ENCODE measurements at places on chromosomes 12 and 14.

DNA sequence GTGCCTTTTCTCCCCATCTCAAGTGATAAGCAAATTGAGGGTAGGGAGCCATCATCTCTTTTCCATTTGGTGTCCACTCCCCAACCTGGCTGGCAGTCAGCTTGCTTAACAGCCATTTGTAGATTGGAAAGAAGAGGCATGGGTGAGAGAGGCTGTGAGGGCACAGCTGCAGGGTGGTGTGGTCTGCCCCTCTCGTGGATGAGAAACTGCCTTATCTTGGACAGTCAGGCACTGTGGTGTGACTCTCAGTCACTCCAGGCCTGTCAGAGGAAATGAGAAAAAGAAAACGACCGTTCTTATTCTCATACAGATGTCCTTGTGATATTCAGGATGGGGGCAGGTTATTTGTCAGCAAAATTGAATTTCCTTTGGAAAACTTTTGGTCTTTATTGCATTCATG is 65.1 kb upstream of the SRSF5 start:
- no peak for DNase-seq

DNA sequence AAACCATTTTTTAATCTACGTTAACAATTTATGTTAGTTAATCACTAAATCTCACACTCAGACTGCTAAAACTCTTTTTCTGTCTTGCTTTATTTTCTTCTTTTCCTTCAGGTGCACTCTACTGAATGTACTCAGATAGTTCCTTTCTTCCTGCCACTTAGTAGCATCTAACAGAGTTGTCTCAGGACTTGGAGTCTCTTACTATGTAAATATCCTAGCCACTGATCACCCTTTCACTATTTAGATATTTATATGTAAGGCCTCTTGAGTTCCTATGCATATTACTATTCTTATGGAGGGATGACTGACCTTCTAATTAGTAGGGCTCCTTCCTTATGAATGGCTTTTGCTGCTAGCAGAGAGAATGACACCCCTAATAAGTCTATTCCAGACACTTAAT is 586.3 kb downstream of the RERGL start:
- DNase-seq = no peak

DNA sequence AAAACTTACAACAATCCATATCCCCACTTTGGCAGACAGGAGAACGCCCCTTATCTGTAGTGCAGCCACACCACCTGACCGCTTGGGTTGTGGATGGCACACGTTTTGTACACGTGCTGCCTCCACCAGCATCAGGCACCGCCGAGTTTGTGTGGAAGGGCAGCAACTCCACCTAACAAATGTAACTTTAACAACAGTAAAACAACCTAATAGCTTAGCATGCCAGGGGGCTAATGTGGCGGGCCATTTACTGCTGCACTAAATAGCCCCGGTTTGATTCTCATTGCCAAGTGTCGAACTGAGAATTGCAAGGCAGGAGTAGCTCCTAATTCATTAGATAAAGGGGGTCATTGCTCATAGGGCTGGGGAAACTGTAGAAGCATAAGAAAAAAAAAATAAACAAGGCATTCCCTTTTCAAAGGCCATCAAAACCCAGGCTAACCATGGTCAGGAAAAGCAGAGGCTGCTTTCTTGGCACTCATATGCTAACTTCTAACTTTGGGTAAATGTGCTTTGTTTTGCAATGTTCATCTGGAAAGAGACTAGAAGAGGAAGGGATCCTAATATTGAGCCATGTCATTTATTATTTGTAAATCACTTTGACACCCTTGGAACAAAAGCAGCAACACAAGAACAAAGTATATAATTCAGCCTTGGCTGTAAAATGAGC is 279.7 kb upstream of the SOX5 start:
- DNase-seq = no peak

GRCh38 chr14:86570371-86570770 is 1040.4 kb downstream of the FLRT2 start:
- DNase-seq = no peak

DNA sequence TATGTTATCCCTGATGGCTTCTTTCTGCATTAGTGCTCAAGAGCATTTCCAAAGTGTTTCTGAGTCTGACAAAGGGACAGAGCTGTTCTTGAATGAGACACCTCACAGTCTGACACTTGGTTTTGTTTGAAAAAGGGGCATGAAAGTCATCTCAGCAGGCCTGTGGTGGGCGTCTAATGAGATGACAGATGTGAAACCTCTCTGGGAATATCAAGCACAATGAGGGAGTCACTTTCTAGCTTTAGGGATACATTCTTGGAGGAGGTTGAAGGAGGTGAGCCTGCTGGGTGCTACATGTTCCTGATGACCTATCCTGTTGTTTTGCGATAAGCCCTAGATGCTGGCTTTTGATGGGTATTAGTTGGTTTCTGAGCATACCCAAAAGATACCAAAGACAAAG is 290.5 kb downstream of the NUAK1 start:
- no peak for DNase-seq

DNA sequence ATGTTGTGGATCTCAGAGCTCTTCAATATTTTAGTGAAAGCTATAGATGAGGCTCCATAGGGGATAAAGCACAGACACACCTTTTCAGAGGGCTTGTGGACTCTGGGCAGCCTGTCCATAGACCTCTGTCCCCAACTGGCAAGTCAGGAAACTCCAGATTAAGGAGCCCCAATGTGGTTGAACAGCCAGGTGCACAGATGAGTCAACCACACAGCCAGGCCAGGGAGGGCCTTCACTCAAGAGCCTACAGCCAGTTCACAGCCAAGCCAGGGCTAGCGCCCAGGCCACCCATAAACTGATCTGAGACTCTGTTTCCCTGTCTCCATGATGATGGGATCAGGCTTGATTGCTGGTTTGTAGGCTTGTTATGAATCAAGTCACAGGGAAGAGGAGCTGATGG is 1.0 kb upstream of the BDKRB2 start:
- DNase-seq = no peak

DNA sequence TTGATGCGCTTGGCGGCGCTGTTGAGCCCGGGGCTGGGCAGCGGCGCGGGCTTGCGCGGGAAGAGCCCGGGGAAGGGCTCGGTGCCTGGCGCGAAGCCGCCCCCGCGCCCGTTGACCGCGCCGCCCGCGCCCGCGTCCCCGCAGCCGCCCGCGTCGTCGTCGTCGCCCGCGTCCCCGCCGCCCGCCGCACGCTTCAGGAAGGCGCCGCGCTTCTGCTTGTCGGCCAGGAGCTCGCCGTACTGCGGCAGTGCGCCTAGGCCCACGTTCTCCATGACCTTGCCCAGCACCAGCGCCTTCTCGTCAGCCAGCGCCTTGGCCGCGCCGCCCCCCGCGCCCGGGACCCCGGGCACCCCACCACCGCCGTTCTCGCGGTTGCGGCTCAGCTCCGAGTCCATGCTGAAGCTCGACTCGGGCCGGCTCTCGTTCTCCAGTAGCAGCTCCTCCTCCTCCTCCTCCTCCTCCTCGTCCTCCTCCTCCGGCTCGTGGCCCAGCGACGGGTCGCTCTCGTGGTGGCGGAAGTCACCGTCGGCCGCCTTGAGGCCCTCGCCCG is 97.2 kb downstream of the BCL11B start:
- no peak for DNase-seq

DNA sequence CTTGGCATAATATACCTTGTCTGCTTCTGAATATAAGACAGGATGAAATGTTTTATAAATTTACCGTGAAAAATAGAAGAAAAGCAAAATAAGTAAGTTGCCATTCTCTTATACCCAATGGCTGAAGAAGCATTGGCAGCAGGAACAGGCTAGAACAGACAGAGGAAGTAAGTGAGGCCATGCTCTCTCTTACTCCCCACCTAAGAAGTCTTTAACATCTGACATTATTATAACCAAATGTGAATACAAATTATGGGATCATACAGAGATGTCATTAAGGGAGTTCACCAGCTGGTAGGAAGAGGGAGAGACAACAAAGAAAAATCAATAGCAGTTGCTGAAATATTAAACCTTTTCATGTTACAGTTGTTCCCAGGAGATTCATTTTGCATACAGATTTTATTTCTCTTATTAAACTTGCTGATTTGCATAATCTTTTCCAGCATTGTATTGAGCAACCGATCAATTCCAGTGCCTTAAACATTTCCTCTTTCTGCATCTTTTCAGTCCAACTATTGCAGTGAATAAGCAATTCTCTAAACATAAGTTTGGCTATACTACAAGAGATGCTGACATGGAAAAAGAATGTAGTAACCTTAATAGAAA is 270.6 kb downstream of the SLC6A15 start:
- no peak for DNase-seq

DNA sequence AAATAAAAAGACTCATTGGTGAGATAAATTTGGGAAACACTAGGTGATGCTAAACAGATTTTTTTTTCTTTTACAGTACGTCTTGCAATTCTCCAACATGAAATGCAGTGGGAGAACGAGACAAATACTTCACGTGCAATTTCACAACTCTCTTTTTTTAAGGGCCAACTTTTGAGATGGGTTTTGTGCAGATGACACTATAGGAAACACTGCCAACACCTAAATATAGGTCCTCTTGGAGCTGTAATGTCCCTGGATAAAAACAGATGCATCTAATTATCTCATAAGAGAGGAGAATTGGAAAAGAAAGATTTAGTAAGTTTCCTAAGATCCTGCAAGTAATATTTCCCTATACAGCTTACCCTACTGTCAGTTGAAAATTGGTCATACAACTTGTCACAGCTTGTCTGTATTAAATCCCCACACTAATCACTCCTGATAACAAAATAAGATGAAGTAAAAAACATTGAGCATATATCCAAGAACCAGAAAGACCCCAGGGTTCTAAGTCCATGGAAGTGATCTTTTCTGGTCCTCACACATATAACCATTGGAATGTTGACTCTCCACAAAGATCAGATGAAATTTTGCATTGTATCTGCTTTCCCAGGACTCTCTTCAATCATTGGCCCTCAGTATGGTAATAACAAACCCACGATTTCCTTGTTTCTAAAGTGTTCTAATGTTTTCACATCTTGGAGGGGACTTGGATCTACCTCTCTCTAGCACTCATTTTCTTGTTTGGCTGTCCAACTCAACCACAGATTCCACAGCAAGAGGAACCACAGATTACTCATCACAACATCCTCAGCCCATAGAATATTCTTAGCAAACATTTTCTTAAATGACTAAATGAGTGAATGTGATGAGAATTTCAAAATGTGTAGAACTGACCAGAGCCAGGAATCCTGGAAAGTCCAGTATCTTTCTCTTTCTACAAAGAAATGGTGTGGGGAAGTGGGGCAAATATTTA is 769.4 kb upstream of the USP15 start:
- no peak for DNase-seq
